Muscle of back (tissue), 13 donors: ENCODE measurements at places on chromosomes 4 and X. TPM values are rescaled to one million over a fixed set of nuclear protein-coding genes. Genes with fewer than 3 reads are reported as not detected.

SERPINA7 gene
- not detected for polyA plus RNA-seq

WNK3 gene
- polyA plus RNA-seq: 2.2 TPM

TCEAL8 gene
- 118 TPM for polyA plus RNA-seq

CCSER1 gene
- 0.86 TPM for polyA plus RNA-seq

ADAMTS3 gene
- 2.5 TPM for polyA plus RNA-seq

FAM133A gene
- polyA plus RNA-seq: 0.52 TPM

SPP1 gene
- polyA plus RNA-seq: 130 TPM

BDH2 gene
- 42.4 TPM for polyA plus RNA-seq

PHKA1 gene
- 4.3 TPM for polyA plus RNA-seq

YIPF7 gene
- polyA plus RNA-seq: 2.2 TPM

PNMA6A gene
- 2.0 TPM for polyA plus RNA-seq

GRCh38 chr4:74123065-74123728 is 24.2 kb upstream of the CXCL2 start:
- DNase-seq: no peak

GRCh38 chr4:72449705-72450104 is 119.3 kb downstream of the ADAMTS3 start:
- DNase-seq: no peak

DNA sequence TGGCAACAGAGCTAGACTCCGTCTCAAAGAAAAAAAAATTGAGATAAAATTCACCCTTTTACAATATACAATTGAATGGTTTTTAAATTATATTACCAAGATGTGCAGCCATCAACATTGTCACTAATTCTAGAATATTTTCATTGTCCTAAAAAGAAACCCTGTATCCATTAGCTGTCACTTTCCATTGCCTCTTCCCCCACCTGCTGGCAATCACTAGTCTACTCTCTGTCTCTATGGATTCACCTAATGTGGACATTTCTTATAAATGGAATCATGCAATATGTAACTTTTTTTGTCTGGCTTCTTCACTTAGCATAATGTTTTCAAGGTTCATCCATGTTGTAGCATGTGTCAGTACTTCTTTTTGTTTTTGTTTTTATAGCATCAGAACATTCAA is 20.8 kb downstream of the ABHD18 start:
- no peak for DNase-seq

- no peak for DNase-seq
Measured at GRCh38 chr4:42284030-42284429, 113.3 kb upstream of the SHISA3 start.

- DNase-seq: no peak
Measured at GRCh38 chr4:158630893-158631292, 40.8 kb downstream of the C4orf46 start.

- peak; percentile 29 for DNase-seq
Measured at GRCh38 chr4:25112366-25112994, 47.8 kb downstream of the SEPSECS start.

GRCh38 chr4:37885496-37885895 is 5.4 kb upstream of the TBC1D1 start:
- DNase-seq: no peak

GRCh38 chr4:70945046-70945445 is 42.9 kb downstream of the MOB1B start:
- DNase-seq: no peak

DNA sequence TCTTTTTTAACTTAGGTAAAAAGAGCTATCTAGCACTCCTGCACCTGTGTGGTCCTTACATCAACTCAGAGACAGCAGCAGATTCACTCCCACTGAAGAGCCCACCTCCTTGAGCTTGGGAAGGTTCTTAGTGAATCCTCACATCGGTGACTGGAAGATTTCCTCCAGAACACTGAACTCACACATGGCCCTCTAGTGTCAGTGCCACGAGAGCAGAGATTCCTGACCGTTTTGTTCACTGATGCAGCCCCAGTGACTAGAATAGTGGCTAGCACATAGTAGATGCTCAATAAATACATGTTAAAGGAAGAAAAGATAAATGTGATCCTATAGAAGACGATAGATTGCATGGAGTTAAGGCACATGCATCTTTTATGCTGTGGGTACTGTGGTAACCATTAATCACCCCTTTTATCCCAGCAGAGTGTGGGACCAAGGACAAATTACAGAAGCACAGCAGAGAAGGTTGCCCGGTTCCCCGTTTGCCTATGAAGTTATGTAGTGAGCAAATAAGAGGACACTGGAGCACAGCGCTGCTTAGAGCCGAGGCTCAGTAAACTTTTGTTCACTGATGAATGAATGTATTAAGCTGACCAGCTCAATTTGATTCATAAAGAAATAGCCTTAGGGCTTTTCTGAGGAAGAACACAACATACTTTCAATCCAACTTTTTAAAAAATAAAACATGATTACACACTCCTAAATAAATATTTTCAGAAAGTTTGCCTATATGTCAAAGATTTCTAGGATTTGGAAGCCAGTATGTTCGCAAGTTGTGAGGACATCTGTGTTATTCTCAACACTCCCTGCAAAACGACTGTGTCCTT is 8.7 kb downstream of the GASK1B start:
- DNase-seq: no peak

DNA sequence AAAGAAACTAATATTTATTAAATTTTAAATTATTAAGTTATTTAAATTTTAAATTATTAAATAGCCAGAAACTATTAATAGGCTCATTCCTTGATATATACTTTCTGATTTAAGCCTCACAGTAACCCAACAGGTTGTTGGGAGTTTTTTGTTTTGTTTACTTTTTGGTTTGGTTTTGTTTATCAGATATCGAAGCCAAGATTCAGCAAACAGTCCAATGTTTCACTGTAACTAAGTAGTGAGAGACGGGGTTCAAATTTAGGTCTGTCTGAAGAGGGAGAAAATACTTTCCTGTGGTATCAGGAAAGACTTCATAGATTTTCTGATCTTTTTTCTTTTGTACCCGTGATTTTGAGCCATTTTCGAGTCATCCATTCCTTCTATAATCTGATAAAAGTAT is 54.2 kb downstream of the CCDC158 start:
- no peak for DNase-seq

DNA sequence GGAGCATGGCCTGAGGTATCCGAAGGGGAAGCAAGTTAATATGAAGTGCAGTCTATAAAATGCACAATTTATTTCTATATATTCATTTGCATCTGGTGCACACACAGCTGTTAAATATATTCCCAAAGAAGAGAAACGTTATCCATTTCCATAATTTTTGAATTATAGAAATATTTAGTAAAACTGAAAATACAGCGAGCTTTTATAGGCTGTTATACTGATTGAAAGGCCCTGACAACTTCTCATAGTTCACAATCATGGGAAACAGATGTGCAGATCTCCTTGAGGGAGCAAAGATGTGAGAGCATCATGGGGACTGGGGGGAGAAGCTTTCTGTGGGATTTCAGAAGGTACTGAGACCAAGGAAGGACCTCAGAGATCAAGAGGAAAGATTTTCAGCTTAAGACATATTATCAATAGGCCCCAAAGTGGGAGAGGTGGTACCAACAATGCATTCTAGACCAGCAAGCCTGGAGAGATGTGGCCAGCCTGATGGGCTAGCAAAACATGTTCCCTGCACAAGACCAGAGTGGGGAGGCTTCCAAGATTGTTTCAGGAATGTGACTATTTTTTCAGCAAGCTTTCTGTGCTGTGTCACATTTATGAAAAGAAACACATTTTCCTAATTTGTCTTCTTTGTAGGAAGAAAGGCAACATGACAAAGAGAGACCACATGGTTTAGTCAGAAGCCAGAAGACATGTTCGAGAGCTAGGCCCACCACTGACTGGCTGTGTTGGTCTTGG is 256.0 kb upstream of the SFRP2 start:
- no peak for DNase-seq

GRCh38 chrX:150533863-150534262 is 34.6 kb upstream of the MTM1 start:
- no peak for DNase-seq

DNA sequence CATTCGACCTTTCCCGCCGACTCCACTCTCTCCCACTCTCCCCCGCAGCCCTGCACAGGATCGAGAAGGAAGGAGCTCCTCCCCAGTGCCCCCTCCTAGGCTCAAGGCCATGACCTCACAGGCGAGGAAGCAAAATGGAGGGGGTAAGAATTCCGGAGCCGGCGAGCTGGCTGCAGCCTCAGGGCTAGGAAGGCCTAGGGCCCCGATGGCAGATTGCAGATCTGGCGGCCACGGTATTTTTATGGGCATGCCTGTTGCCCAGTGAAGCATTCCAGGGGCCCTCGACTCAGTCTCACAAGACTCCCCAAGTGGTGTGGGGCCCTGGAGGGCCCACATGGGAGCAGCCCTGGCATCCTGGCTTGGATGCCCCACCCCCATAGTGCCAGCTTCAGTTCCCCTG is 942 bp upstream of the L1CAM start:
- no peak for DNase-seq

DNA sequence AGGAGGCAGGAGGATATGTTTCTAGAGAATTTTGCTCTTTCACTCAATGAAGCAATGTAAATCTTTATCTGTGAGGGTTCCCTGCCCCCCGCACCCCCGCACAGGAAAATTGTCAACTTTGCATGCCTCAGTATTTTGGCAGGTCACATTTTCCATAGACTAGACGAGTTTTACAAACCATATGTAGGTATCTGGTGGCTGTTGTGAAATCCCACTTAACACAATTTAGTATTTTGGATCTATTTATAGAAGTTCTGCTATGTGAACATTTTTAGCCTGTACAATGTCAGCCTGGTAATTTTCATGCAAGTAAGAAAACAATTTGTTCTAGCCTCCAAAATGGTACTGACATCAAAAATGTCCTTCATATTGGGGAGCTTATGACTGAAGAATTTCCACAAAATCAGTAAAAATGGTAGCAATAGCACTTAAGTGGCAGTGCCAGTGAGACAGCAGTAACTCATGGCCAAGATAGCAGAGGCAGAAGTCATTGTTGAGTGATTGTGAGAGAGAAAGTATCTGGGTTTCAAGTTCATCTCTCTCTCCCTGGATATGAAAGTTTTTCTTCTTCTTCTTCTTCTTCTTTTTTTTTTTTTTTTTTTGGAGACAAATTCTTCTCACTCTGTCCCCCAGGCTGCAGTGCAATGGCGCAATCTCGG is 12.4 kb upstream of the FRYL start:
- DNase-seq: no peak

DNA sequence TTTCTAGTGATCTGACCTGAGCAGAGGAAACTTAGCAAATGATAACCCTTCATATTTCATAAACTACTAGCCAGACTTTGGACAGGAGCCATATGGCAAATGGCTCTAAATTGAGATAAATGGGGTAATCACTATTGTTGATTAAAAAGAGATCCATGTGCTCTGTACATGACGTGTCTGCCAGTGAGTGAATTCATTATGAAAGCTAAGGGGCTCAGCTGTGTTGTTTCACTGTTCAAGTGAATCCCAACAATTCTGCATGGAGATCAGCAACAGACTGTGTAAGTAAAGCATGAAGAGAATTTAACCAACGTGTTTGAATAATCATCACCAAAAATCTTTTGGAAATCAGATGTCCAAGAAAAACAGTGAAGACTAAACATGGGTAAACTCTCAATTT is 9.5 kb upstream of the QRFPR start:
- no peak for DNase-seq

GRCh38 chr4:37747772-37748330 is 61.7 kb upstream of the RELL1 start:
- no peak for DNase-seq

DNA sequence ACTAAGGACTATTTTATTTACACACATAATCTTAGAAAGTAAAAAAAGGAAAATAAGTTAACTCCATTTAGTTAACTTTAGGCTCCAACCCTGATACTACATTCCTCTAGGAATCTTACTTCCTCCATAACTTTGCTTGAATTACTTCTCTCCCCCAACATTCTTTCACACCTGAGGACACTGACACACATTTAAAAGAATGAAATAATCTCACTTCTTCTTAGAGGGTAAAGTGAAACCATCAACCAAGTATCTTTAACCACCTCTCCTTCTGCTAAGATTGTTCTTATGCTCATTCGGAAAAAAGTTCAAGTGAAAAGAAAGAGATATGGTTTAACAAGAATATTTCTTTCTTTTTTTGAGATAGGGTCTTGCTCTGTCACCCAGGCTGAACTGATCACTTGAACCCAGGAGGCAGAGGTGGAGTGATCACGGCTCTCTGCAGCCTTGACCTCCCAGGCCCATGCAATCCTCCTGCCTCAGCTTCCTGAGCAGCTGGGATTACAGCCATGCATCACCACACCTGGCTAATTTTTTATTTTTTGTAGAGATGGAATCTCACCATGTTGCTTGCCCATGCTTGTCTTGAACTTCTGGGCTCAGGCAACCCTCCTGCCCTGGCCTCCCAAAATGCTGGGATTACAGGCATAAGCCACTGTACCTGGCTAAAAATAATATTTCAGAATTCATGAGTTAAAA is 28.5 kb downstream of the SLC25A4 start:
- DNase-seq: no peak

- no peak for DNase-seq
Measured at GRCh38 chr4:26491449-26492170, 1.3 kb upstream of the CCKAR start.

GRCh38 chr4:109738104-109738872 is 8.4 kb upstream of the PLA2G12A start:
- DNase-seq: no peak

DNA sequence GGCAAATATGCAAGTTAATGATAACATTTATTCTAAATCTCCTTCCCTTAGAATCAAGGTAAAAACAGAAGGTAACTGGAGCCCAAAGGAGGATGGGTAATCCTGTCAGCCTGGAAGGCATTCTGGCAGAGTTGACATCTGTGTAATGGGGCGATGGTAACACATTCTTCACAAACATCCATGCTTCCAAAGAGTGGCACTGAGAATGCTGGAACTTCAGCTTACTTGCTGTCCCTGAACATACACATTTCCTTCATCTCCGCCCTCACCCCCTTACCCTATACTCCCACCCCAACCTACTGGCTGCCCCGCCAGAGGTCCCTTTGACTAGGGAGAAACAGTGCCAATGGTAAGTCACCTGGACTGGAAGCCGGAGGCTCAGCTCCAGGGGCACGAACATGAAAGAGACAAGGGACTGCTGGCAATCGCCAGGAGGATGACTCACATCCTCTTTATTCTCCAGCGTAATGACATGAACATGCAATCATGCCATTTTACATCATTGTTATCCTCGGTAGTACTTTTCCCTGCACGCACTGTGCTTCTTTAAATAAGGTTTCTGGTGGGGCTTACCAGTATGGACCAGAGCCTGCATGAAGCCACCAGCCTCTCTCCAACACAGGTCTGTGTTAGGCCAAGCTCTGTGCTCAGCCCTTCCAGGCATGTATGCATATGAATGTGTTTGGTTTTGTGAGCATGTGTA is 694.2 kb upstream of the TENM3 start:
- no peak for DNase-seq

- no peak for DNase-seq
Measured at GRCh38 chr4:104408878-104409277, 85.8 kb downstream of the CXXC4 start.

DNA sequence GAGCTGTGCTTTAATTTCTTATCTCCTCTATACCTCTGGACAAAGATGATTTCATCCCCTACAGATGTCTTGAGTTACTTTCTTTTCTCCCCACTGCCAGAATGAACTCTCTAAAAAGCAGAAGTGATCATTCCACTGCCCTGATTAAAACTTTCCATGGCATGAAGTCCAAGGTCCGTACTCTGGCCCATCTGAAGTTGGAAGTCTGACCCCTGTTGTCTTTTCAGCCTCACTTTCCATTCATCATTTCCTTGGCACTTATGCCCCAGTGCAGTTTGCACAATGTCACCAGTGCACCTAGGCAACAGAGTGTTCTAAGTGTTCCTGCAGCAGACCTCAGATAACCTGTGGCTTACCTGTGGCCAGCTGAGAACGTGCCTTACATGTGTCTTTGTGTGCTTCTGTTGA is 242.4 kb downstream of the FRAS1 start:
- DNase-seq: no peak

- DNase-seq: no peak
Measured at GRCh38 chr4:35503435-35503834, 740.9 kb downstream of the ARAP2 start.
